ENCODE measurements at places on chromosomes 11 and 22.

DNA sequence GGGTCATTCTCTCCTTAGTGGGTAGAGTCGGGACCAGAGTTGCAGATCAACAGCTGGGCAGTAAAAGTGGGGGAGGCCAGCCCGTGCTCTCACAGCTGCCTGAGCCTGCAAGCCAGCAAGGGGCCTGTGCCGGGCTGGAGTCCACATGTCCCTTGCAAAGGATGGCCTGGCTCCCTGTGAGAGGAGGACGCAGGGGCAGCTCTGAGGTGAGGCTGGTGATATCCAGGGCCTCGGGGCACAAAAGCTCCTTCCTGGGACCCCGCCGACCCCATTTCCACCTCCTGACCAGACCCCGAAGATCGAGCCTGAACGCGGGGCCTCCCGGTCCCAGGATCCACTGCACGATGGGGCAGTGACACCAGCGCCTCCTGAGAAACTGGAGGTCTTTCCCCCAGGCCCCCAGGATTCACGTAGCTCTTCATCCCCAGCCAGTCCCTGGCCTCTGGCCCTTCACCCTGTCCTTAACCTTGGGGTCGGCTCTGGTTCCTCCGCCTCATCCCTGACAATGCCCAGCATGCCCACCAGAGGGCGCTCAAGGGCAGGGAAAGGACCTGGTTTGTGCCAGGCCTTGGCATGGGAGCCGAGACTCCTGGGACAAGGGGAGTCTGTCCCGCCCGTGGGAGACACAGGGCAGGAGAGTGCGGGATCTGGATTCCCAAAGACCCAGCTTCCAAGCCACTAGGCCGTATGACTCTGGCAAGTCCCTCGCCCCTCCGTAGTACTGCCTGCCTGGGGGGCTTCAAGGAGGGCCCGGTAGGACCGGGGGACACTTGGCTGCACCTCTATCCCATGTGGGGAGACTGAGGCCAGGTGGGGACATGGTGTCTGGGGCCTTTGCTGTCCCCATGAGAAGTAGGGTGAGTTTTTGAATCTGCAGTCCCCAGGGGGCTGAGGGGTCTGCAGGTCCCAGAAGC, 17.8 kb upstream of the WNT7B start:
- DNase-seq: peak; percentile 72

DNA sequence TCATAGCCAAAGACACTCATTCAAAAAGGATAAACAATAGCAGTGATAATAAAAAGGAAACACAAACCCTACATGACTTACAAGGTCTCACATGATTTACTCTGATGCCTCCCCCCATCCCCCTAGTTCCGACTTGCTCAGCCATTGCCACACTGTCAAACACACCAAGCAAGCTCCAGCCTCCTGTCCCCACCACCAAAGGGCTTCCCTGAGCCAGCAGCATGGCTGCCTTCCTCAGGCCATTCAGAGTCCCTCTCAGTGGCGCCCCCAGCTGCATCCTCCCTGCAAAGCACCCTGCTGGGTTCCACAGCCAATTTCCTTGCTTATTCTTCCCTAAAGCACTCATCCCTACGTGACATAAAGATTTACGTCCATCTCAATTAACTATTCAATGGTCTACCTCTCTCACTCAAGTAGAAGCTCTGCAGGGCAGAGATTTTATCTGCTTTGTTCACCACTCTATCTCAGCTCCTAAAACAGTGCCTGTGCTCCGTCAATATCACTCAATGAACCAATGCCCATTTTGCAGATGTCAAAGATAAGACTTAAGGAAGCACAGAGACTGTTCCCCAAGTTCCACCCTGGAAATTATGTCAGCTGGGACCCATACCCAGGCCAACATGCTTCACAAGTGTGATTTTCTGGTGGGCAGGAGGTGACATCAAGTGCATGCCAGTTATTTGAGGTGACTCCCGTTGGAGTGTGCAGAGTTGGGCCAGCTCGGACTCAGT, 106.9 kb downstream of the SYN3 start:
- no peak for DNase-seq

- no peak for DNase-seq
These were observed 1658.4 kb upstream of the RAG2 start for GRCh38 chr11:38256436-38256835.

DNA sequence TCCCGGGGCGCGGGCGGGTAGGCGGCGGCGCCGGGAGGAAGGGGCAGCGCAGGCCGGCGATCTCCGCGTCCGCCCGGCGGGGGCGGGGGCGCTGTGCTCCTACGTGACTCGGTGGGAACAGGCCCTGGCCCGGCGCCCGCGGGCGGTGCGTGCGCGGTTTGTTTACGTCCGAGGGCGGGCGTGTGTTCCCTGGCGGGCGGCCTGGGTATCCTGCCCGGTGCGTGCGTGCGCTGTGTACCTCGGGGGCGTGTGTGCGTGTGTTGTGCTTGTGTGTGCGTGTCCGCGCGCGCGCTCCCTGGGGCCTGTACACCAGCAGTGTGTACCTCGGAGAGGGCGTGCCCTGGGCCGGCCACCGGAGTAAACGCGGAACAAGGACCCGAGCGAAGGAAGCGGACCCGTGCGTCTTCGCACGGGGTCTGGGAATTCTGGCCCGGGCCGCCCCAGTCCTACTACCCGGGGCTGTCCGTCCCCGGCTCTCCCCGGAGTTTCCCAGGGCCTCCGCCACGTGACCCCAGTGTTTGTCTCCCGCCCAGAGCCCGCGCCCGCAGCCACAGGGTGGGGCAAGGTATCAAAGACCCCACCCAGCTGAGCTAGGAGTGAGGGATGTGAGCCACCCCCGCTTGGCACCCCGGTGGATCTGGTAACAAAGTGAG, 769 bp downstream of the MAFF start:
- DNase-seq: peak; percentile 87

- DNase-seq: no peak
These were observed 8.6 kb upstream of the TPP1 start for GRCh38 chr11:6627762-6628241.

GRCh38 chr22:44930711-44931035, 79.1 kb downstream of the PHF21B start:
- DNase-seq: no peak

GRCh38 chr11:121241343-121242211, 51.0 kb upstream of the SC5D start:
- no peak for DNase-seq

- no peak for DNase-seq
These were observed 154.7 kb downstream of the BARX2 start for GRCh38 chr11:129530154-129530895.

Data from inflammatory macrophage (primary cell).